ENCODE measurements at places on chromosomes 4 and X.

GRCh38 chr4:120691106-120691505 lies 231.4 kb downstream of the PRDM5 start:
- no peak for DNase-seq

DNA sequence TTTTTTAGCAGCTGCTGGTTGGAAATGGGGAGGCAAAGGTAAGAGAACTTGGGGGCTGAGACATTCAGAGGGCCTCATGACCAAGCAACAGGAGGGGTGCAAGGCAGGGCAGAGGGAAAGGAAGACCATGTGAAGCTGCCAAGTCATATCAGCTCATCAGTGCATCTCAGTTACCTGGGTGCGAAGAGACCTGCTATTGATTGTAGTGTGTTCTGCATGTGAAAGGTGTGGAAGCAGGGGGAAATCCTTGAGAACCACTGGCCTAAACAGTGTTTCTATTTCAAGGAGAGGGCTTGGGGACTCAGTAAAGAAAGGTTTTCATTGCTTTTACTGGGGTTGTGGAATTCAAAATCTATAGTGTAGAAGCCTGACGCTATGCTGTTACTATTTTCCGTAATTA lies 47.1 kb upstream of the EDA start:
- DNase-seq, result no peak

DNA sequence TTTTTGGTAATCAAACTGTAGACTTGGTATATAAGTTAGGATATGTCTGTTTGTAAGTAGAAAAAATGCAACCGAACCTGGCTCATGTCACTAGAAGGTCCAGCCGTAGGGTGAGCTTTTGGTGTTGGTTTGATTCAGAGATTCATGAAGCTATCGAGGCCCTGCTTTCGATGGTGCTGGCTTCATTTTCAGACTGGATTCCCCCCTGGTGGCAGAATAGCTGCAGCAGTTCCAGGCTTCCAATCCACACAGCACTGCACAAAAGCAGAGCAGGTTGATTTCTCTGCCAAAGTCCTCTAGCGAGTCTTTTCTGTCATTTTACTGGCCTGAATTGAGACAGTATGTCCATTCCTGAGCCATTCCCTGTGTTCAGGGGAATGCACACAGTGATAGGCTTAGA lies 33.1 kb downstream of the PDK3 start:
- DNase-seq, result no peak

DNA sequence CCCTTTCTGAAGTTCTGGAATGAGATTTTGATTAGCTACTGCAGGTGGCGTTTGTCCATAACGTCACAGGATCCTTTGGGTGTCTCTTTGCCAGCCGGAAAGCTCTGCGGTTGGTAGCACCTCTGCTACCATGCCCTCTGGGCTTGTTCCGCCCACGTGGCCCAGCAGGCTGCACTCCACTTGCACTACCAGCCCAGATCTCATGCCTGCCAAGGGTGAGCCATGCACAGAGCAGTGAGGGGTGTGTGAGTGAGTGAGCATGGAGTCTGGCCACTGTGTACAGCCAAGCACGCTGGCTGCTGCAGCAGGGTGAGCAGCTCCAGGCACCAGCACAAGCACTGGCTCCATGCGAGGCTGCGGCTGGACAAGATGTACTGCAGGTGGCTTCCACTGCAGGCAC lies 6.6 kb upstream of the HNRNPD start:
- no peak for DNase-seq

DNA sequence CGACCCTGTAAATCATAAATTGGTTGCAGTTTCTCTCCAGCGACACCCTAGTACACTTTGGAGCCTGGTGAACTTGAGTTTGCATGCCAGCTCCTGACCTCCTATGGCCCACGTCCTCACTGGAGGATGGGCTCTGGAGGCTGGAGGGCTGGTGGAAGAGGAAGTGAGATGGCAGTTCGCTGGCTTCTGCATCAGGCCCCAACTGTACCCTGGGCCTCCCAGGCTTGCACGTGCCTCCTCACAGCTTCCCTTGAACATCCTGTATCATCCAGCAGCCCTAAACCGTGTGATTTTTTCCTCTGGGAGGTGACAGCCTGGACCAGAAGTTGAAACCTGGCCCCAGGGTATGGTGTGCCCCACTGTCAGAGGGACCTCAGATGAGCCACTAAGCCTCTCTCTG lies 78.5 kb downstream of the HTRA3 start:
- no peak for DNase-seq

DNA sequence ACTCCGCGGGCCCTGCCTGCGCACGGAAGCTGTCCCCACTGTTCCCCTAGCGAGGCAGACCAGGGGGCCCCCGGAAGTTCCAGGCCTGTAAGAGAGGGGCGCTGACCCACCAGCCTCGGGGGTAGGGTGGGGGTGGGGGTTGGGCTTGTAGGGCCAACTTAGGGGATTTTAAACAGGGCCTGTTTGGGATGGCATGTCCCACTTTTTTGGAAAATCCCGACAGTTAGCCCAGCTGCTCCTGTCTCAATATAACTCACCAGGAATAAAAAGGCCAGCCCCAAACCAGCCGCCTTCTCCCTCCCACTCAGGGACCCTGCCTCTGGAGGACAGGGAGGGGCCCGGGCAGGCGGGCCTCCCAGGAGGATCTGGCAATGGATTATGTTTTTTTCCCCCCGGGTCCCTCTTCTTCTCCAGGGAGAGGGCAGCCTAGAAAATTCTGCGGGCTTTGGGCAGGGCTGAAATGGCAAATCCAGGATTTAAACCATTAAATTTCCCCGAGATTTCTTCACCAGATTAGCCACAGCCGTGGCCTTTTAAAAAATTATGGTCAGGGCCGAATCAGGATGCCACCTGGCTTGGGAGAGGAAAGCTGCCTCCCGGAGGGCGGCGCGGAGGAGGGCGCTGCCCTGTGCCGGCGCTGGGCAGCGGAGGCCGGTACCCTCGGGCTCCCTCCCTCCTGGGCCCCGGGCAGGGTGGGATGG lies 957 bp downstream of the PPP2R2C start:
- no peak for DNase-seq
